Activated T-helper 2 cell treated with anti-CD3 and anti-CD28 coated beads, Interferon-gamma antibody, Interleukin-2, Interleukin-4, amounts not matched to agents 10 μg/mL and 5 μg/mL and 100 μg/mL, durations not matched to agents 14 hours and 24 hours and 36 hours (primary cell): ENCODE measurements at places on chromosomes 6 and 20. TPM values are rescaled to one million over a fixed set of nuclear protein-coding genes. Genes with fewer than 3 reads are reported as not detected.

The ZNF391 gene
- total RNA-seq, result 0.44 and 0.82 TPM in 2 replicates

The RING1 gene
- 46.0 and 46.1 TPM in 2 replicates for total RNA-seq

The TRIM40 gene
- not detected in 2 replicates for total RNA-seq

The MRPS18B gene
- 71.9 and 74.9 TPM in 2 replicates for total RNA-seq

The MPIG6B gene
- not detected in 2 replicates for total RNA-seq

The ALDH8A1 gene
- total RNA-seq, result 1.1 and 1.2 TPM in 2 replicates

The MAFB gene
- 0.83 and 1.1 TPM in 2 replicates for total RNA-seq

The GLP1R gene
- total RNA-seq, result 0.05 and 0.14 TPM in 2 replicates

The THBD gene
- total RNA-seq, result not detected in 2 replicates

The FKBP1C gene
- total RNA-seq, result 3.0 and 3.5 TPM in 2 replicates

The KCNK17 gene
- not detected in 2 replicates for total RNA-seq

The SLC22A7 gene
- not detected in 2 replicates for total RNA-seq

The SNAI1 gene
- 1.3 and 1.6 TPM in 2 replicates for total RNA-seq

GRCh38 chr6:83247471-83247870 lies 54.3 kb downstream of the RWDD2A start:
- H3K27ac ChIP-seq, result no peak overlapping the region
- no peaks in the 10 kb centered on the region for H3K36me3 ChIP-seq
- H3K27me3 ChIP-seq, result no peaks in the 10 kb centered on the region
- H3K4me3 ChIP-seq, result no peak overlapping the region
- no peaks in the 10 kb centered on the region for H3K4me1 ChIP-seq

DNA sequence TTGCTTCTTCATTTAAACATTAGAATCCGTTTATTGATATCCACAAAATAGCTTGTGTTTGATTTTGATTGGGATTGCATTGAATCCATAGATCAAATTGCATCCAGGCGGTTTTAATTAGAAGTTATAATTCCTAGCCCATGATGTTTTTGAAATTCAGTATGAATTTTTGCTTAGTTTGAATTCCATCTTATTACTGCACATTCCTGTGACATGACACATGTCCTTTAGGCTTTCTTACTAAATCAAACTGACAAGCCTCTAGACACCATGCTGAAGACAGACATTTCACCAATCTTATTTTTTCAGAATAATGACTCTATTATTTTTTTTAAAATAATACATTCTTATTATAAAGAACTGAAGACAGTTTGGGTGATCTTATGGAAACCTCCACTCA lies 21.4 kb upstream of the PI16 start:
- H3K27me3 ChIP-seq, result peaks cover 14% of the 10 kb centered on the region
- H3K27ac ChIP-seq, result no peak overlapping the region
- peaks cover 9% of the 10 kb centered on the region for H3K4me1 ChIP-seq
- H3K4me3 ChIP-seq, result no peak overlapping the region

- no peaks in the 10 kb centered on the region for H3K27me3 ChIP-seq
- no peak overlapping the region for H3K27ac ChIP-seq
- no peak overlapping the region for H3K4me3 ChIP-seq
- no peaks in the 10 kb centered on the region for H3K4me1 ChIP-seq
- H3K36me3 ChIP-seq, result no peaks in the 10 kb centered on the region
Observed at GRCh38 chr20:62227977-62228958, 8.2 kb upstream of the HRH3 start.

- H3K36me3 ChIP-seq, result no peaks in the 10 kb centered on the region
- DNase-seq, result no peak
- peaks cover 9% of the 10 kb centered on the region for H3K4me1 ChIP-seq
- H3K4me3 ChIP-seq, result no peak overlapping the region
- H3K27me3 ChIP-seq, result no peaks in the 10 kb centered on the region
Observed at GRCh38 chr6:165748390-165748789, 85.3 kb upstream of the PDE10A start.

GRCh38 chr6:110534731-110535492 lies 58.5 kb upstream of the SLC22A16 start:
- H3K36me3 ChIP-seq, result peaks cover 11% of the 10 kb centered on the region
- H3K4me3 ChIP-seq, result no peak overlapping the region

- H3K27me3 ChIP-seq, result no peaks in the 10 kb centered on the region
- no peak overlapping the region for H3K27ac ChIP-seq
- no peaks in the 10 kb centered on the region for H3K36me3 ChIP-seq
- H3K4me1 ChIP-seq, result no peaks in the 10 kb centered on the region
- no peak overlapping the region for H3K4me3 ChIP-seq
Observed at GRCh38 chr6:98358173-98358572, 476.2 kb upstream of the POU3F2 start.

- H3K4me3 ChIP-seq, result no peak overlapping the region
- no peaks in the 10 kb centered on the region for H3K27me3 ChIP-seq
- no peak for DNase-seq
- no peak overlapping the region for H3K27ac ChIP-seq
- H3K36me3 ChIP-seq, result no peaks in the 10 kb centered on the region
Observed at GRCh38 chr6:126608681-126609080, 268.8 kb downstream of the CENPW start.

- H3K4me3 ChIP-seq, result no peak overlapping the region
- H3K36me3 ChIP-seq, result no peaks in the 10 kb centered on the region
- no peak overlapping the region for H3K27ac ChIP-seq
- H3K4me1 ChIP-seq, result peaks cover 7% of the 10 kb centered on the region
- peaks cover 4% of the 10 kb centered on the region for H3K27me3 ChIP-seq
- DNase-seq, result no peak
Observed at GRCh38 chr6:75830959-75831885, 82.2 kb downstream of the MYO6 start.

DNA sequence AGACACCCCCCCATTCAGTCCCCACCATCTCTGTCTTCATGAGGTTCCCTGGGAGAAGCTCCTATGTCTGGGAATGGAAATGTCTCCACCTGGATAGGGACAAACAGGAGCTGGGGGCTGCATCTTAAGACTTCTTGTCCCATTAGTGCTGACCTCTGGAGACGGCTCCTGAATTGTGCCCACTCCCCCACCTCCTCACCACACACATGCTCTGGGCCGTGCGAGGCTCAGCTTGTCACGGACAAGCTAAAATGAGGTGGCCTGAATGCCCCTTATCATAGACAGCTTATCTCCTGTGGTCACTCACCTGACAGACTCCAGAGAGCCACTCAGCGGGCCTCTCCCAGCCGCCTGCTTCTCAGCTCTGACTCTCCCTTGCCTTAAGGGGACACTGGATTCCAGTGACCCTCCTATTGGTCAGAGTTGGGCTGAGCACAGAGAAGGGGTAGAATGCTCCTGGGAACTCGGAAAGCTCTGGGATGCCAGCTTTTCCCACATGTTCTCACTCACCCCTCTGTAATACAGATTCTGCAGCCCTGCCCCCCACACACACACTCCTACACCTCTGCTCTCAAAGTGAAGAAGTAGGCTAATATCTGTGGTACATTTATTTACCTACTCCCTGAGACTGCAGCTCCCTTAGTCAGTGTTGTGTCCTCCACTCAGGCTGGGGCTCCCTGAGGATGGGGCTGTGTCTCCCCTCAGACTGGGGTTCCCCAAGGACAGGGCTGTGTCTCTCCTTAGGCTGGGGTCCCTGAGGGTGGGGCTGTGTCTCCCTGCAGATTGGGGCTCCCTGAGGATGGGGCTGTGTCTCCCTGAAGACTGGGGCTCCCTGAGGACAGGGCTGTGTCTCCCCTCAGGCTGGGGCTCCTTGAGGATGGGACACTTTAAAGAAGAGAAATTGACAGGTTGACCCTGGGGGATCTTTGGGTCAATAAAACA lies 167.5 kb downstream of the VEGFA start:
- peaks cover 2% of the 10 kb centered on the region for H3K27me3 ChIP-seq
- no peaks in the 10 kb centered on the region for H3K36me3 ChIP-seq
- no peak overlapping the region for H3K4me3 ChIP-seq
- no peaks in the 10 kb centered on the region for H3K4me1 ChIP-seq

DNA sequence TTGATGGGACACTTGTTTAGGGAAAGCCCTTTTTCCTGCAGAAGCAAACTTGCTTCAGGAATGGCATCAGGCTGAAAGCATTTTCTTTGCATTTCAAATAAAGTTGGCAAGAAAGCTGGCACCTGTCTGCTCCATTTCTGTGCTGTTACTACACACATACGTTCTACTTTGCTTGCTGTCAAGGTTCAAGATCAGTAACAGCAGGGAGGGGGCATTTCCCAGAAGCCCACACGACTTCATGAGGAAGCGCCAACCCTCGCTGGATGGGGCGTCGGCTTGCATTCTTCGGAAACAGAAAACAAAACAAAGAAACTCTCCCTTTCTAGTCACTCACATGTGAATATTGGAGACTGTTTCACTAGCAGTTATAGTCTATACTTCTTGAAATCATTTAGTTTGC lies 46.4 kb downstream of the AKAP12 start:
- no peaks in the 10 kb centered on the region for H3K36me3 ChIP-seq
- peaks cover 62% of the 10 kb centered on the region for H3K4me1 ChIP-seq
- H3K4me3 ChIP-seq, result no peak overlapping the region

DNA sequence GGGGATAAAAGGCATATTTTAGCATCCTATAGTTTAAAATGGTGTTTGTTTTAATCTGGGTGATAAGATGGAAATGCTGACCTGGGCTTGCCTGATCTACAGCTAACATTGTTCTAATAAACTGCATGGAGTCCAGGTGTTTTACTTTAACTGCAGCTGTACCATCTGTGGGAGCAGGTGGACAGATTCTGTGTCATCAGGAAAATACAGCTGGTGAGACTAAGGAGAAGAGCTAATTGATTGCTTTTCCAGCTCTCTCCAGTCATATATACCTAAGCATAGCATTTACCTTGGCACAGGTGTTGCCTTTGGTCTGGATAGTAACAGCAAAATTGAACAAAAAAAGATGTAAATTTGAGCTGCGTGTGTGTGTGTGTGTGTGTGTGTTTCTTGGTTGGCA lies 31.6 kb downstream of the CBFA2T2 start:
- no peaks in the 10 kb centered on the region for H3K36me3 ChIP-seq
- DNase-seq, result no peak
- H3K27ac ChIP-seq, result no peak overlapping the region
- no peak overlapping the region for H3K4me3 ChIP-seq
- no peaks in the 10 kb centered on the region for H3K27me3 ChIP-seq

DNA sequence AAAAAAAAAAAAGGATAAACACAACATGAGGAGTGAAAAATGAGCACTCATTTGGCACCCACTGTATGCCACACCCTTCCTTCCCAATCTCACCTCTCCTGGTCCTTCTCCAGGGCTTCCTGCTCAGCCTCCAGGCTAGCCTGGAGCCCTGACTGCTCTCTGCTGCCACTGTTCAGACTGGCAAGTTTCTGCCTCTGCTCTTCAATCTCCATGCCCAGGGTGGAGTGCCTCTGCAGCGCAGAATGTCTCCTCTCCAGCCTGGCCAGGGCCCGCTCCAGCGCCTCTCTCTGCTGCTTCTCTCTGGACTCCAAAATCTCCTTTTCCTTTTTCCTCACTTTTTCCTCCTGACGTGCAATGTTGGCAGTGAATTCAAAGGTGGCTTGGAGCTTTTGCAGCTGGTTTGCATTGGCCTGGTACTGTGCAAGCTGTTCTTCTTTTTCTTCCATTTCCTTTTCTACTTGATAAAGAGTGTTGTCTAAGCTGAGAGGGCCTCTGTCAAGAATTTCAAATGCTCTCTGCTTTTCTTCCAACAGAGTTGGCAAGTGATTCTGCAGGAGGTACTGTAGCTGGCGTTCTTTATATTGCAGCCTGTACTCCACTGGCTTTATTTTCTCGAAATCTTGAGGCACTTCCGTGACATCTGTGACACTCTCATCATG lies 194.4 kb downstream of the KIF16B start:
- peaks cover 4% of the 10 kb centered on the region for H3K36me3 ChIP-seq
- DNase-seq, result no peak
- H3K4me1 ChIP-seq, result no peaks in the 10 kb centered on the region
- H3K27ac ChIP-seq, result no peak overlapping the region
- no peak overlapping the region for H3K4me3 ChIP-seq
- H3K27me3 ChIP-seq, result no peaks in the 10 kb centered on the region

GRCh38 chr6:16494793-16495192 lies 256.4 kb downstream of the GMPR start:
- H3K27ac ChIP-seq, result peak overlapping the region; percentile 65
- no peaks in the 10 kb centered on the region for H3K27me3 ChIP-seq
- peaks cover 40% of the 10 kb centered on the region for H3K36me3 ChIP-seq
- DNase-seq, result no peak
- H3K4me3 ChIP-seq, result no peak overlapping the region
- H3K4me1 ChIP-seq, result peaks cover 65% of the 10 kb centered on the region

DNA sequence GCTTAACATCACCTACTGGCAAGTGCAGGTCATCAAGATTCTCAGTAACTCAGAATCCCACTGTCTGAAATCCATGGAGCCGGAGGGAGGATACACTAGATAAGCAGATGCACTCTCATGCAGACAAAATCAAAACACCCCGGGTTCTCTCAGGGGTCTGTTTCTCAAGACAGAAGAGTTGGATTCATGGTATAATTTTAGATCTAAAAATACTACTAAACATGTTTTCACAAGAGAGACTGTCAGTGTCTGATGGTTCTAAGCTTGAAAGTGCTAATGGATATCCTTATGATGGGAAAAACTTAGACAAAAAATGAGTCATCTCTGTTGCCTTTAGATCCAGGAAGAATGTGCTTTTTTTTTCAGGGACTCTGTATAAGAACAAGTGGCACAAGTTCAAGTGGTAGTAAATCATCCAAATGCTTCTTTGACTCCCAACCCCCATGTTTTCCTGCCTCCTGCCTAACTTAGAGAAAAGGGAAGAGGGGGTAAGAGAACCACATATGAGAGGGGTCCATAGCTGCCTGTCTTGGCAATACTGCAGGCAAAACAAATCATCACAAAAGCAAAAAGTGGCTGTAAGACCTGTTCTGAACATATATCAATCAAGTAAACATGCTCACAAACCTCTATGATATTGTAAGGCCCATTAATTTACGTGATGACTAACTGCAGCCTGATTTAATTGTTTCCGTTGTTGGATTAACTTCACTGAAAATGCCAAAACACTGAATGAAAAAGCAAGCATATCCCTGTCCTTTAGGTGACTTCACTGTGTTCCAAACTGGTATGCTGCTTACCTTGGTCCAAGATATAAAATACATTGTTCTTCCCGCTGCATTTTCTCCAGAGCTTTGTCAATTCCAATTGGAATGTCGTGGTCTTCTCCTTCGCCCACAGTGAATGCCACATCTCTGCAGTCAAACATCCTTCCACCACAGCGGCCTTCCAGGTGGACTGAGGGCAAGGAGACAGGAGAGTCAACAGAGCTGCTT lies 84.0 kb upstream of the TULP1 start:
- peak overlapping the region; percentile 64 for H3K27ac ChIP-seq
- H3K27me3 ChIP-seq, result no peaks in the 10 kb centered on the region
- H3K36me3 ChIP-seq, result peaks cover 53% of the 10 kb centered on the region
- no peak for DNase-seq

DNA sequence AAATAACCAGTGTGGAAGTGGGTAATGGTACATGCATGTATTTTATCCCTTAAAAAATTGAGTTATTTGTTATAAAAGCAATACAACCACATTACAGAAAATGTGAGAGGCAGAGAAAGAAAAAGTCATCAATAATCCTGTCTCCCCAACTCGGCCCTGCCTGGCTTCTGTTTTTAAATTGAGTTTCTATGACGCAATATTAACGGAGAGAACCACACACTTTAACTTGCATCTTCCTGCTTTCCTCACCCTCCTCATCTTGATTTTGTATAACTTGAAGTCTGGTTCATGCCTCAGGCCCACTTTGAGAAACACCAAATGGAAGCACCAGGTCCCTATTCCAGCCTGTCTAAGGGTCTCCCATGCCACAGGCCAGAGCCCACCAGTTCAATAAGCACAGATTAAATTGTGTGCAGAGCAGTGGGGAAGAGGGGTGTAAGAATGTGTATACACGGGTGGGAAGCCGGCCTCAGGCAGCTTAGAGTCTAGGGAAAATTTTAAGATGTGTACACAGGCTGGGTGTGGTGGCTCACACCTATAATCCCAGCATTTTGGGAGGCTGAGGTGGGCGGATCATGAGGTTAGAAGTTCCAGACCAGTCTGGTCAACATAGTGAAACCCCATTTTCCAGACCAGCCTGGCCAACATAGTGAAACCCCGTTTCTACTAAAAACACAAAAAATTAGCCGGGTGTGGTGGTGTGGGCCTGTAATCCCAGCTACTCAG lies 15.9 kb downstream of the KCNK5 start:
- no peaks in the 10 kb centered on the region for H3K27me3 ChIP-seq
- H3K36me3 ChIP-seq, result peaks cover 72% of the 10 kb centered on the region
- DNase-seq, result no peak
- no peak overlapping the region for H3K4me3 ChIP-seq
- H3K27ac ChIP-seq, result peak overlapping the region; percentile 17
